ENCODE measurements at places on chromosomes 6 and 20.

DNA sequence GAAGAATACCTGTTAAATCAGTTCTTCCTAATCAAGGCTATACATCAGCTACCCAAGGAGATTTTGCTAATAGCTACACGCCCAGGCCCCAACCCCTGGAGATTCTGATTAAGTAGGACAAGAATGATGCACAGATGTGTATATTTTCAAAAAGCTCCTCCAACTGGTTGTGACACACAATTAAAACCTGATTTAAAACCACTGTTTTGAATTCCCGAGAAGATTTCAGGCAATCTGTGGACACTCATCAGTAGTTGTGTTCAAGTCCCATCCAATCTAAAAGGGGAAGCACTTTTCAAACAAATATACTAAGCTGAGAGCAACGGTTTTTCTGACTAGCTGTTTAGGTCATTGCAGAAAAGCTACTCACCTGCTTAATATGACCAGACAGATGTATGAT lies 118.9 kb upstream of the NHSL1 start:
- no peak for DNase-seq

DNA sequence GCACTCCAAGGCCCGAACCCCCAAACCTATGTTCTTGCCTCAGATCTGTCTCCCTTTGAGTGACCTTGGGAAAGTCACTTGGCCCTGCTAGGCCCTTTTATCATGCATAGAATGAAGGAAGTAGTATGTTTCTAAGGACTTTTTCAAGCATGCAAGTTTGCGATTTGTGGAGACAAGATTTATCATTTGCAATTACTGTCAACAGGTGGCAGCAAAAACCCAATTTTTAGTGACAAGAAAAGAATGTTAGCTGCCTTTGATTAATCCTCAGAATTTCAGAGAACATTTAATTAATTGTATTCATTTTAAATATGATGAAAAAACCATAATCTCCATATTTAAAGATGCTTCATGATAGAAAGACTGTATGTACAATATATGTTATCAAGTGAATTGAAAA lies 28.3 kb upstream of the PREP start:
- peak; percentile 20 for DNase-seq

DNA sequence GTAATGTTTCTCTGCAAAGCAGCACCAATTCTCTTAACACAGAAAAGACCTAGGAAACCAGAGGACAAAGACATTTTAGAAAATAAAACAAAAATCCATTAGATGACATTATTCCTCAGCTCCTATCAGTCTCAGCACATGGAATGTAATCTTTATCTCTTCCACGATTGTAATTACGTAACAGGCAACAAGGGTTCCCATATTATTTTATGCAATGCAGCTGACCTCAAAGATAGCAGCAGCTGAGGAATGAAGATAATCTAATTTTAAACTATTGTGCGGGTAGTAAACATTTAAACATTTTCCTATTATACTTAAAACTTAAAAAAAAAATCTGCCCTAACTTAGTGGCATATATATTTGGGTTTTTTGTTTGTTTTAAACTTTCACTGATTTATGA lies 33.0 kb upstream of the PTCHD4 start:
- DNase-seq = no peak

- DNase-seq = no peak
Observed at GRCh38 chr20:12467758-12468157, 541.0 kb upstream of the SPTLC3 start.

DNA sequence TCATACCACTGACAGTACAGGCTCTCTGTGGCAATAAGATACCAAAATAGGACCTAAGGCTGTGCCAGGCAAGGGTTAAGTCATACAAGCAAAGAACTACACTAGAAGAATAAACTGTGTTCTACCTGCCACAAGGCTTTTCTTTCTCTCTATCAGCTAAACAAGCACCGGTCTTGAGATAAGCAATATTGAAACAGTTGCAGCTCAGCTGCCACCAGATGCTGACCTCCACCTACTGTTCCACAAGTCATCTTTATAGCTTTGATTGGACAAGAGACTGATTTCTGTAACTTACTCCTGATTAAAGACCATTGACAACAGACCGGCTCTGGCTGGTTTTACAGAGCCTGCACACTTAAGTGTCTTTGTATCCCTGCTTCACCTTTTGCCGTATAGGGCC lies 24.1 kb downstream of the SCP2D1 start:
- no peak for DNase-seq

- no peak for DNase-seq
Observed at GRCh38 chr6:51893366-51893765, 194.0 kb downstream of the PKHD1 start.

DNA sequence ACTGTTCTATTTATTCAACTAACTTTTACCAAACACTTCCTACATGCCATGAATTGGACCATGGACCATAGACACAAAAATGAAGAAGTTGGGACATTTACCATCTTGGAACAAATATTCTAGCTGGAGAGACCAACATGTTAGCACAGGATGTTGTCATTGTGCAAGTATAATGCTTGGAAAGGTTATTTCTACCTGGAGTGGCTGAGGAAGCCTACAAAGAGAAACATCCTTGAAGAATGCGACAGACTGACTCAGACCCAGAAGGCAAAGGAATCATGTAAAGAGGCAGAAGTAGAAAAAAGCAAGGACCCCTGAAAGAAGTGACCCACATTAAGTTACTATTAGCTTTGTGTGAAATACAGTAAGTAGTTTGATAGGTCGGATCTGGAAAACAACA lies 180.9 kb downstream of the SOD2 start:
- DNase-seq = no peak

DNA sequence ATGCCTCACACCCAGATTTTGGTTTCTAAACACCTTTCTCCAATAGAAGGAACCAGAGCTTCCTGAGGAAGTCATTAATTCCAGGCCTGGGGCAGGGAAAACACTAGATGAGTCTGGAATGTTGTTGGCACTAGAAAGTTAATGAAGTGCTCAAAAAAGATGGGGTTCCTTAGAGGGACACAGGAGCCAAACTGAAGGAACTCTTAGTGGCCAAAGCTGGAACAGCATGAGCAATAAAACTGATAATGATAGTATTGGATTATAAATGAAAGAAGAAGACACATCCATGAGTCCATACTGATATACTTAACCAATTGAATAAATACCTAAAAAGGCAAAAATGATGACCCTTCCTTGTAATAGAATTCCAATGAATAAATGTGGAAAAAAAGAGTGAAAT lies 4.4 kb downstream of the IL20RA start:
- DNase-seq = no peak

DNA sequence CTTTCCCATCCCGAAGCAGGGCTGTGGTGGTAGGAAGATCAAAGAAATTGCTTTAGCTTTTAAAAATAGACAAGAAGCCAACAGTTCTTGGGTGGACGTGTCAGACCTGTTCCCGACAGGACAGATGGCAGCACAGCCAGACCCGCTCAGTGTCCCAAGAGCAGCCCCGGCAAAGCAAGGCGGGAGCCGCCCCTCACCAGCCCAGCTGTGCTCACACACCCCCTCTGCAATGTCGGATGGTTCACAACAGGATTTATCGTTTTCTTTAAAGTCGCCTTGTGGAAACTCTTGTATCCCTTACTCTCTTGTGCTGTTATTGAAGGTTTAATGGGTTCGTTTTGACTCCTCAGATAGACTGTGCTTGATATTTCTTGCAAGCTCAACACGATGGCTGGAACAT lies 302.4 kb downstream of the THBS2 start:
- no peak for DNase-seq

- DNase-seq = no peak
Observed at GRCh38 chr20:19354950-19355349, 142.5 kb downstream of the SLC24A3 start.

DNA sequence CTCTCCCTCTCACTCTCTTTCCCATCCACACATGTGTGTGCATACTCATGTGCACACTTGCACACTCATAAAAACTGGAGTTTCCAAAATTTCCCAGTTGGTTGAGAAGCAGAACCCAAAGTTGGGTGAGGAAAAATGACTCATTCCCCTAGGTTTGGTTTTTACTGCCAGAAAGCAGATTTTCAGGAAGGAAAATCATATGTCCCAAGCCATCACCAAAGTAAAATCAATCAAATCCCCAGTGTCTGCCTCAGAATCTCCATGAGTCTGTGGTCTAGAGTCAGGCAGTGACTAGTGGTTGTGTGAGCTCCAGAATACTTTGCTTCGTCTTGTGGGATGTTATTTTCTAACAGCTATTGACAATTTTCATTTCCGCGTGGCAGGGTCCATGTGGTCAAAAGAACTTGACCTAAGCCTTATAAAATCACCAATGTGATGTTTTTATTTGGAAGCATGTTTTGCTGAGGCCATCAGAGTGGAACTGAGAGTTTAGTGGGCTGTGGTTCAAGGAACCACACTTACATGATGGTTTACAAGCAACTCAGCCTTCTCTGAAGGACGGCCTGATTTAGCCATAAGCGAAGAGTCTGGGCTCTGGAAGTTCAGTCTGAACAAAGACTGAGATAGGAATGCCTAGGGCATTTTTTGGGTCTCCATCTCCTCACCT lies 81.9 kb upstream of the CCN6 start:
- no peak for DNase-seq

Measured in forelimb muscle (tissue), 1 donor.